Activated T-helper 1 cell treated with anti-CD3 and anti-CD28 coated beads, Interleukin-12 subunit alpha, Interleukin-12 subunit beta, Interleukin-2, Interleukin-4 antibody, amounts not matched to agents 30 ng/mL and 10 ng/mL and 1 ng/mL, durations not matched to agents 14 hours and 24 hours and 36 hours (primary cell): ENCODE measurements at places on chromosomes 1 and 21. TPM values are rescaled to one million over a fixed set of nuclear protein-coding genes. Genes with fewer than 3 reads are reported as not detected.

CRNN gene
- not detected in 2 replicates for total RNA-seq

KCNJ9 gene
- total RNA-seq = not detected in 2 replicates

KTI12 gene
- total RNA-seq = 21.6 and 22.4 TPM in 2 replicates

TMIGD3 gene
- total RNA-seq = not detected in 2 replicates

TFF3 gene
- not detected in 2 replicates for total RNA-seq

DNA sequence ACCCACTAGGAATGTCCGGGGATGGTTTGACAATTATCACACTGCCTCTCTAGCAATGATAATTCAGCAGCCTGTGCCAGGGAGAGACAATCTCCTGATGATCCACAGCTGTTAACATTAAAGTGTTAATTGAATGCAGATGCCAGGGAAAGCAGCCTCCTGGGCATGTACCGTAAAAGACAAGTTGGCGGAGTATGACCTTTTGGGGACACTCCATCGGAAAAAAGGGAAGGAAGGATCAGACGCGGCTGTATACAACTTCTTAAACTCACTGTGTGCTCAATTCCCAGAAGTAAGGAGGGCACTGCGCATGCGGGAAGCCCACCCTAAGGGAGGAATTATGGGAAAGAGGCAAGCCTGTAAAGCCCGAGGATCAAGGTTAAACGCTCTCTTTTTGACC, 62.6 kb downstream of the MAP3K7CL start:
- no peaks in the 10 kb centered on the region for H3K27me3 ChIP-seq
- no peak overlapping the region for H3K27ac ChIP-seq
- peaks cover 14% of the 10 kb centered on the region for H3K36me3 ChIP-seq

GRCh38 chr21:25115021-25115420, 492.3 kb downstream of the MRPL39 start:
- no peak overlapping the region for H3K4me3 ChIP-seq
- H3K27me3 ChIP-seq = no peaks in the 10 kb centered on the region
- H3K36me3 ChIP-seq = no peaks in the 10 kb centered on the region

- H3K4me1 ChIP-seq = no peaks in the 10 kb centered on the region
- no peak for DNase-seq
- no peaks in the 10 kb centered on the region for H3K36me3 ChIP-seq
- no peaks in the 10 kb centered on the region for H3K27me3 ChIP-seq
Measured at GRCh38 chr21:27246741-27247140, 279.9 kb upstream of the ADAMTS5 start.

DNA sequence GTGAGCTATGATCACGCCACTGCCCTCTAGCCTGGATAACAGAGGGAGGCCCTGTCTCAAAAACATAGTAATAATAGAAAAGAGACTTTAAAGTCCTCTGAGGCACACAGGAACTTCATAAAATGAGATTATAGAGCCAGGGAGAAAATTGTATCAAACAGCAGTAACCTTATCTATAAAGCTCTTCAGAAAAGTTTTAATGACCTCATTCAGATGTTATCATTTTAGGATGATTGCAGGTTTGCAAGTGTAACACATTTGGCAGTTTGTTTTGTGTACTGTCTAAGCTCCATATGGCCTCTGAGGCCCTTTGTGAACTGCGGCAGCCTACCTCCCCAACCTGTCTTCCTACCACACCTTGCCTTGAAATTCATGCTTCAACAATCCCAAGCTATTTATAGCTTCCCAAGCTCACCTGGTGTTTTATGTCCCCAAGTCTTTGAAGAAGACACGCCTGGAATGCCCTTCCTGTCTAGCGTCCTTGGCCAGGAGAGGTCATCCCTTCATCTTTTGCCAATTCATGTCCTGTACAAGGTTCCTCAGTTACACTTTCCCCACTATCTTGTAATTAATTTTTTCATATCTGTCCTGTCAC, 8.5 kb upstream of the AKNAD1 start:
- H3K4me1 ChIP-seq = no peaks in the 10 kb centered on the region
- H3K4me3 ChIP-seq = no peak overlapping the region
- no peak overlapping the region for H3K27ac ChIP-seq
- H3K27me3 ChIP-seq = peaks cover 29% of the 10 kb centered on the region

- no peak for DNase-seq
- no peak overlapping the region for H3K4me3 ChIP-seq
- H3K4me1 ChIP-seq = peaks cover 43% of the 10 kb centered on the region
- H3K36me3 ChIP-seq = peaks cover 31% of the 10 kb centered on the region
- no peak overlapping the region for H3K27ac ChIP-seq
- H3K27me3 ChIP-seq = no peaks in the 10 kb centered on the region
Measured at GRCh38 chr1:101003012-101003650, 22.5 kb downstream of the DPH5 start.

- H3K36me3 ChIP-seq = no peaks in the 10 kb centered on the region
- no peak overlapping the region for H3K27ac ChIP-seq
- no peak for DNase-seq
- H3K4me3 ChIP-seq = no peak overlapping the region
Measured at GRCh38 chr1:203033917-203034316, 7.6 kb downstream of the PPFIA4 start.
